ENCODE measurements at places on chromosomes 16 and 17. TPM values are rescaled to one million over a fixed set of nuclear protein-coding genes. Genes with fewer than 3 reads are reported as not detected.

The ABCA6 gene
- not detected for total RNA-seq

The PLLP gene
- 0.65 TPM for total RNA-seq

The HSD11B2 gene
- 1.6 TPM for total RNA-seq

The CNTNAP4 gene
- total RNA-seq = not detected

The SDR42E2 gene
- 0.14 TPM for total RNA-seq

The MATCAP1 gene
- total RNA-seq = 49.9 TPM

The KRT31 gene
- total RNA-seq = not detected

The OR3A3 gene
- total RNA-seq = not detected

The CCDC144A gene
- 1.7 TPM for total RNA-seq

The GPR142 gene
- not detected for total RNA-seq
